GM06990 (cell line): ENCODE measurements at places on chromosomes 7 and 10.
A peak's percentile ranks its signal among the peaks of the same experiment; 100 is the strongest.

- DNase-seq: no peak
Measured at GRCh38 chr10:29517352-29517923, 117.3 kb downstream of the SVIL start.

DNA sequence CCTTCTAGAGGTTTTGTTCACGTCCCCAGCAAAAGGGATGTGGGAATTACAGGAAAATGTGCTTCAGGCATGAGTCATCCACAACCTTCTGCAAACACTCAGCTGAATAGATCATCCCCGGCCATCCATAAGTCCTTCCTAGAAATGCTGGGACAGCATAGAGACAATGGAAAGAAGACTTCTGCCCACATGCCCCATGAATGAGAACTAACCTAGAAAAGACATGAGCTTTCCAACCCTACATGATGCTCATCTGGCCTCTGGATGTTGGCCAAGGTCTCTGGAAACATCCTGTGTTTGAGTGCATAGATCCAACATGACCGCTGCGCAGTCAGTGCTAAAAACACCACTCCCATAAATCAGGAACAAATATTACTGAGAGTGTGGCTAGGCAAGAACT lies 277.5 kb downstream of the PLXNA4 start:
- no peak for DNase-seq

DNA sequence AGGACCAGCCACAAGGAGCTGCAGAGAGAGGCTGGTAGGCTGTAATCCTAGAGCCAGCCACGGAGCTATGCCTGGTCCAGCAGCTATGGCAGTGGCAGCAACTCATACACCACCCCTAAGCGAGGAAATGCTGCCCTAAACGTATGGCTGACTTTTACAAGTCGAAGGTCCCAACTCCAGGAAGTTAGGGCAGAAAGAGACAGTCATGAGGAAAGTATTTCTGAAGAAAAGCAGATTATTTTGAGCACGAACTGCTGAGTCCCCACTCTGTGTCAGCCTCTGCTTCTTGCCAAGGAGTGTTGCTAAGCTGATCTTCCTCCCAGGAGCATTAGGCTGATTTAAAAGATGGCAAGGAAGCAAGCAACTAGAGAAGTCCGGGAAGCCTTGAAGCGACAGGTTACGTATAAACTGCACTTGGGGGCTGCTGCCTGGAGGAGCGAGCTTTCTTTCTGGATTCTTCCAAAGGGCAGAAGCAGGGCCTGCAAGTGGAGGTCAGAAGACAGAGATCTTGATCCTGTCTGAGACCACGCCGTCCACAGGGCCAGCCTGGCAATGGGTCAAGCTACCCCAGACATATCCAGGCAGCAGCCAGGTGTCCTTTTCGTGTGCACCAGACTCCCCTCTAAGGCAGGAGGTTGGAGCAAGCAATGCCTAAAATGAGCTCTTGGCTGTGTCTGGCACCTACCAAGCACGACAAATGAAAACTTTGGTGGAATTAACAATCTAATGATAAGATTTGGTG lies 39.4 kb downstream of the PLXNA4 start:
- DNase-seq: no peak

GRCh38 chr7:28481091-28481926 lies 69.0 kb downstream of the CREB5 start:
- peak; percentile 85 for DNase-seq

DNA sequence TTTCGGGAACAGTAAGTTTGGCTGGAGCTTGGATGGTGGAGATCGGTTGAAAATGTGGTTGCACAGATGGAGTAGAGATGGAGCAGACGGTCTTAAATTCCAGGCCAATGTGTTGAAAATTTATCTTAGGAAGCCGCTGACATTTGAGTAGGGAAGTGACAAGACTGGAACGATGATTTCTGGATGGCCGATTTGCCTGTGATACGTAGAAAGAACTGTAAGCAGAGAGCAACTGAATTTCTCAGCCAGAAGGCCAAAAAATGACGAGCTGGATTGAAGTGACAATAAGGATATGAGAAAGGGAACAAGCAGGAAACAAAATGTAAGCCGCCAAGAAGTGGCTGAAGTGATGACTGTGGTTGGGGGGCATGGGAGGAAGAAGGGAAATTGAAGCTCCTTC lies 687 bp upstream of the ARMC3 start:
- DNase-seq: no peak

DNA sequence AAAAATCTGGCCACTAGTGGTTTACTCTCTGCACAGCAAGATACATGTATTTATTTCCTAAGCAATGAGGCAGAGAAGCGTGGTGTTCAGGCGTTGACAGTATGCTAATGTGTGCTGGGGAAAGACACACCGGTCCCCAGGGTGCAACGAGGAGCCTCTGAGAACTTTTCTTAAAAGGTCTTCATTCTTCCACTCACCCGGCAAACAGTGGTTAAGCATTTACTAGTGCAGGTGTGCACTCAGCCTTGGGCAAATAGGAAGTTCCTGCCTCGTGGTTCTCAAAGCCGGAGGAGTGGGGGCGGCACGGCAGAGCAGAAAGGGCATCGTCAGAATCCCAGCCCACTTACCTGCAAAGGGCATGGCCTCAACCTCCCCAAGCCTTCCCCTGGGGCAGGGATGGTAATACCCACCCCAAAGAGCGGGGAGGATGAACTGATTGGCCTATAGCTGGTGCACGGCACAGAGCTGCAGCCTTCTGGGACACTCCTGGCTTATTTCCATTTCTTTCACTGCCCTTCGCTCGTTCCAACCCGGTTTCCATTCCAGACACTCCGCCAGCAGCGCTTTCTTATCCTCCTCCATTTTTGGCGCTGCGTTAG lies 184.3 kb upstream of the CTBP2 start:
- DNase-seq: peak; percentile 10
